ENCODE measurements at places on chromosomes 4 and X.

- DNase-seq, result no peak
Observed at GRCh38 chr4:16196482-16197393, 29.5 kb downstream of the TAPT1 start.

DNA sequence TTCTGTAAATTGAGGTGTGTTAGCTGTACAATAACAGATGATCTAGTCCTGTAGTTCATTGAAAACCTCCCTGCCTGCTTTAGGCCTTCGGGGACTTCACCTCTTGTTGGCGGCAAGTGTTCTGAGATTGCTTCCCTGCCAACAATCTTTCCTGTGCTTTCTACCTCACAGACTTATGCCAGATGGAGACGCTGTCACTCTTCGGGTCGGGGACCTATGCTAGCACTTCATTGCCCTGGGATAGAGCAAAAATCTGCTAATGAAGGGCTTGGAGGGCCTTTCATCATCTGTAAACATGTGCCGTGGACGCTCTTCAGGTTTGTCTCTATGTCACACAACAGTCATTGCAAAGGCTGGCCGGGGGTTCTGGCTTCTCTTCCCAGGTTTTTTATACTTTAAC is 4.7 kb upstream of the PDLIM3 start:
- DNase-seq, result no peak

DNA sequence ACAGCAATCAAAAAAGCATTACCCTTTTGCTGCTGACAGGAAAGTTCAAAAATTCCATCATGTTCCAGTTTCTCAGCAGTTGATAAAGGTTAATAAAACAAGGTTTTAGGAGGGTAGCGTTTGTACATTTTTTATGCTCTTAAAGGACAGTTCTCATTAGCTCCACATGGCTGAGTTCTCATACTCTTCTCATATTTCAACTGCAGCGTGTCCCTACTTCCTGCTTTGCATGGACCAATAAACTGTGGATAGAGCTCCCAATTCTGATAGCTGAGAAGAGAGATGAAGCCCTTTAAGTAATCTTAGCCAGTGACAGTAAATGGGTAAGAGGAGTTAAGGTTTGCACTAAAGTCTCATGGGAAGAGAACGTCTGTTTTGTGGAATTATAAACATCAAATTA is 53.5 kb downstream of the SPANXA2 start:
- no peak for DNase-seq

DNA sequence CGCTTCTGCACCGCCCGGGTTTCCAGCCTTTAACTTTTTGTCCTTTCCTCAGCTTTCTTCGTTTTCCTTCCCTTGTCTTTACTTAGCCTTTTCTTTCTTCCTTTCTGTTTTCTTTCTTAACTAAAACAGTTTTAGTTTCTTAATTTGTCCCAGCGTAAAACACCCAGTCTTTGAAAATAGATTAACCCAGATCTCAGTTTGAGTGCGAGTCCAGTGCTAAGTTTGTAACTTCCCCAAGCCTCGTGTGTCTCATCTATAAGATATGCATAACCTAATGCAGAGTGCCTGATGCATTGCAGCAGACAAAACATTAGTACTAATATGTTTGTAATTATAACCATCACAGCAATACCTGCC is 460 bp upstream of the GEMIN8 start:
- DNase-seq, result peak; percentile 18

GRCh38 chrX:103734125-103734760 is 23.5 kb downstream of the TMEM31 start:
- peak; percentile 50 for DNase-seq

DNA sequence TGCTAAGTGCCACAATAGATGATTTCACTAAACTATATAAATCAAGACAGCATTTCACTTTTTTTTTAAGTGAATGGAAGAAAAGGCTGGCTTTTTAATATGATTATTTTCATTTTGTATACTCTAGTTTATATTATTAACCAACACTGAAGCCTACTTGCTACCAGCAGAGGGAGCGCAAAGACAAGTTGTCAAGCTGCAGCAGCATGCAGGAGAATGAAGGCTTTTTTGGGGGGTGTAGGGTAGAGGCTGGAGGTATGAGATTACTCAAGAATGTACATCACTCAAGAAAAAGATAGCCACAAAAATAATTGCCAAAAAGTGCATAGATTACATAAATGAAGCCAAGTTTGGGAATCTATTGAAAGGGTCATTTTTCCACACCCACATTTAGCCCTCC is 519.5 kb downstream of the FGF13 start:
- DNase-seq, result peak; percentile 27

GRCh38 chrX:23008431-23009099 is 8.8 kb downstream of the DDX53 start:
- peak; percentile 27 for DNase-seq

DNA sequence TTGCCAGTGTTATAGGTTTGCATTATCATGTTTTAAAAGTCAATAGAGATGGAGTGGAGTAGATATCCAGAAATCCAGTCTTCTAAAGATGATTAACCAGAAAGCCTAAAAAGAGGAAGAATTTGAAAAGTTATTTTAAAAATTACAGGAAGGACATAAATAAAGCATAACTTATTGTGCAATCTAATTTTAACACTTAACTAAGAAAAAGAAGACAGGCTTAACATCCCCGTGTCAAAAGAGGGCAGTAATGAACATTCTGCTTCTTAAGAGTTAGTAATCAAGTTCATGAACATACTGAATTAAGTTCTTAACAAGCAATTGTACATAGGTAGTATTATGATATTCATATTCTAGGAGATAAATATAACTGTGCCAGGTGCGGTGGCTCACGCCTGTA is 39.3 kb downstream of the ELF2 start:
- no peak for DNase-seq

- no peak for DNase-seq
Observed at GRCh38 chrX:36019125-36019524, 99.6 kb downstream of the CFAP47 start.

DNA sequence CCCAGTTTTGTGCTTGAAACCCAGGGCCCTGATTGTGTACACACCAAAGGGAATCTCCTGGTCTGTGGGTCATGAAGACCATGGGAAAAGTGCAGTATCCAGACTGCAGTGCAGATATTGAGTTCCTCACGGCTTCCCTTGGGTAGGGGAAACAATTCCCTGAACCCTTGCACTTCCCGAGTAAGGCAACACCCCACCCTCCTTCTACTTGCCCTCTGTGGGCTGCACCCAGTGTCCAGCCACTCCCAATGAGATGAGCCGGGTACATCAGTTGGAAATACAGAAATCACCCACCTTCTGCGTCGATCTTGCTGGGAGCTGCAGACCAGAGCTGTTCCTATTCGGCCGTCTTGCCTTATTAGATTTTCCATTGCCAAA is 134.2 kb downstream of the FNIP2 start:
- DNase-seq, result no peak

- DNase-seq, result peak; percentile 33
Observed at GRCh38 chr4:47704693-47705325, 133.1 kb downstream of the CORIN start.

DNA sequence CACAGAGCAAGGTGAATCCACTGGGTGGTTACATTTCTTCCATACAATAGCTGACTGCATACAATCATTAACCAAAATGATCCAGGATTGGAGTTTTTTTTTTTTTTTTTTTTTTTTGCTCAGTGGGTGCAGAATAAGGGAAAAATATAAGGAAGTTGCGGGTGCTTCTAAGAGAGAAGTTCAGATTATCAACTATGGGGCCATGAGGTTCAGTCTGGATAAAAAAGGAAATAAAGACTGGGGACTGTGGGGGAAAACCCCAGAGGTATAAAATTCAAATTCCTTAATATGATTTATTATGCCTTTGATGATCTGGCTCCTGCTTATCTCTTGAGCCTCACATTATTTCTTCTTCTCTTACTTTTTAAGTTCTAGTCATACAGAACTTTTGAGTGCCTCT is 5.9 kb upstream of the EIF1AX start:
- no peak for DNase-seq

DNA sequence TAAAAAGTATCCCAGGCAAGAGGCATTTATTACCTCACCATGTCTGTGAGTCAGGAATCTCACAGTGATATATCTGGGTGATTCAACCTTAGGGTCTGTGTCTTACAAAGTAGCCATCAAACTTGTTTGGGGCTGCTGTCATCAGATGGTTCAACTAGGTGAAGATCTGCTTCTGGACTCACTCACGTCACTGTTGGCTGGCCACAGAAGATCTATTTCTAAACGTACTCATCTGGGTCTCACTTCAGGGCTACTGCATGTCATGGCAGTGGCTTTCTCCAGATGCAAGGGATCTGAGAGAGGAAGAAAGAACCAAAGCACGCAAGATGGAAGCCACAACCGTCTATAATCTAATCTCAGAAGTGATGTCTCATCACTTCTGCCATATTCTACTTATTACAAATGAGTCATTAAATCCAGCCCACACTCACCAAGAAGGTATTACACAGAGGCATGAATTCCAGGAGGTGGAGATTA is 267.8 kb upstream of the ANKRD50 start:
- DNase-seq, result peak; percentile 3

- peak; percentile 67 for DNase-seq
Observed at GRCh38 chrX:10098270-10098713, 58.5 kb upstream of the CLCN4 start.

DNA sequence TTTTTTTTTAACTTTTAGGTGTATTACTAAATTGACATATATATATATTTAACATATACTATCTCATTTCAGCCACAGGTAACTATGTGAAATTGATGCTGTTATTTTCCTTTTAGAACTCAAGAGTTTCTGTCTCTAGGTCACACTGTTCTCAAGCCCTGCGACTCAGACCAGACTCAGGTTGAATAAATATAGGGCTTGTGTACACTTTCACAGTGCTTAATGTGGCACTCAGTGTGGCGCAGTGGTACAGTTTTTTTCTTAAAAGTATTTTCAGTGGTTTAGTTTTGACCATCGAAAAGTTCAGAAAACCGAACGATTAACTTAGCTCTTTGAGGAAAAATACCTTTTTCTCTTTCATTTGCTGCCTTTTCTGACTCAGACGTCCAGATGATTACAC is 24.7 kb downstream of the PACRGL start:
- no peak for DNase-seq

- DNase-seq, result peak; percentile 35
Observed at GRCh38 chrX:150547375-150548115, 20.9 kb upstream of the MTM1 start.

DNA sequence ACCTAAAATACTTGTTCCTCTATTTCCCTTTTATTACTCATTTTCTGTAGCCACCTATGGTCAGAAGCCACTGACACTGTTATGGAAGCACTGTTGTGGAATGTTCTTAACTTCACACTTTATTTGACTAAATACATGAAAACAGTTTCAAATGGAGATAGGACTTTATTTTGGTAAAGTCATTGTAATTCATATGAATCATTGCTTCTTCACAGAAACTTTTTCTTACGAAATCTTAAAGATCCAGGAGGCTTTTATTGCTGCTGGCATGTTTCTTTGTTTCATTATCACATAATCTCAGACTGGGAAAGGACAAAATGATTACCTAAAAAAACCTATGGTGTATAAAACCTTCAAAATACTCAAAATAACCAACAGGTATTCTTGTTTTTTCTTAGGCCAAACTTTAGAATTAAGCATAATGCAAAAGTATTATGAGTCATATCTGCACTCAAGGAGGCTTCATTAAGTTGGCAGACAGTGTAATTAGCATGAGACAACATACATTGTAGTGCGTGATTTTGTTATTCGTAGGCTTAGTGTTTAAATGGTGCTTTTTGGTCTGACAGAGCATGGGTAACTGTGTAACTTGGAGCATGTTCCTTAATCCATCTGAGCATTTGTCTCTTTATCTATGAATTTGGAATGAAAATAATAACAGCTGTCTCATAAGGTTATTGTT is 58.0 kb downstream of the SH3BGRL start:
- no peak for DNase-seq

- no peak for DNase-seq
Observed at GRCh38 chr4:98386-98785, 25.9 kb upstream of the ZNF718 start.

- no peak for DNase-seq
Observed at GRCh38 chr4:152310257-152310656, 225.6 kb downstream of the FBXW7 start.

DNA sequence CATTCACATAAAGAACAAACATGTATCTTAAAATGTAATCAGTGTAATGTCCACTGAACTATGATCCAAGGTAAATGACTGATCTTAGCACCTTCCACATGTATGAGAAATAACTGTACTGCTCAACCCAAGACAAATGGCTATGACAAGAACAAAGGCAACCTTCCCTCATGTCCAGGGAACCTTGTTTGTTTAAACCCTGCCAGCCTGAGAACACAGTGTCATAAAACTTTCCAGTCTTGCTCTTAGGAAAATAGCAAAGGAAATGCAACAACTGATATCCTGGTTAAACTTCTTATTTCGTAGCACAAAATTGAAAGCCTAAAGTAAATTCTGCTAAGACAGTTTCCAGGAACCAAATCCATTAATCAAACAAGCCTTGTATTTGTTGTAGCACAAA is 494.3 kb downstream of the IL15 start:
- no peak for DNase-seq

DNA sequence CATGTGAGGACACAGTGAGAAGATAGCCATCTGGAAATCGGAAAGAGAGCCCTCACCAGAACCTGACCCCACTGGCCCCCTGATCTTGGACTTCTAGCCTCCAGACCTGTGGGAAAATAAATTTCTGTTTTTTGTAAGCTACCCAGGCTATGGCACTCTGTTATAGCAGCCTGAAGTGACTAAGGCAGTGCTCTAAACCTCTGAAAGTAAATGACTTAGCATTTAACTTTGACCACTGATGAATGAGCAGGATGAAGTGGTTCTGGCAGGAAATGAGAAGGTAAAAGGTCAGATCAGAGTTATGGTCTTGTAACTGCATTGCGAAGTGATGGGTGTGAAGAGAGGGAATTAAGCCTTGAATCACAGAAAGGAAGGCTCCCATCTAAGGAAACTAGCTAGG is 17.0 kb downstream of the GPAT3 start:
- DNase-seq, result peak; percentile 68

GRCh38 chr4:145851511-145852201 is 87.0 kb downstream of the ZNF827 start:
- no peak for DNase-seq

DNA sequence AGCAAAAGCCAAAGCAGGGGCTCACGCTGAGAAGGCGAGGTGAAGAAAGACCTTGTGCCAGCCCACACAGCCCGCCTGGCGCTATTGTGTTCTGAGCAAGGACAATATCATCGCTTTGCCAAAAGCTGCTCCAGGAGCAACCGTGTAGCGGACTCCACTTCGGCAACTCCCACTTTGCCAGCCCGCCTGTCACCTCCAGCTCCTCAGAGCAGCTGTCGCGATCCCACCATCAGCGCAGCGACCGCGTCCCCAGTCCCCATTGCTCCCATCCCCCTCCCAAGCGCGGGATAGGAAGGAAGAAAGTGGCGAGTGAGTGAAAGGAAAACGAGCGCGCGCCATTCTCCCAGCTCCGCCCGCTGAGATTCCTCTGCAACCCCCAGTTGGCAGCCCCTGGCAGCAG is 759 bp downstream of the ZC4H2 start:
- peak; percentile 22 for DNase-seq

DNA sequence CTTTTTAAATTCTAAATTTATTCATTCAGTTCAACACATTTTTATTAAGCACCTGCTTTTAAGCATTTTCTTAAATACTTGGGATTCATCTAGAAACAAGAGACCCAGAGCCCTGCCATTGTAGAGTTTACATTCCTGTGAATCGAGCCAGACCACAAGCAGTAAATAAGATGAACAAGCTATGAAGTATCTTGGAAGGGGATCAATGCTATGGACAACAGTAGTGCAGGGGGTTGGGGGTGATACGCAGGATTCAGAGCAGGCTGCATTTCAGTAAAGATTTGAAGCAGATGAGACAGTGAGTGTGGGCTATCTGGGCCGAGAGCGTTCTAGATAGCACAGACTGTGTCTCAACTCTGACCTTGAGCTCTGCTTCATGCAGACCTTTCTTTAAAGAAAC is 35.1 kb downstream of the CLDN22 start:
- no peak for DNase-seq

Data from RPMI8226 (cell line).